ENCODE measurements at places on chromosomes 12 and 14.

DNA sequence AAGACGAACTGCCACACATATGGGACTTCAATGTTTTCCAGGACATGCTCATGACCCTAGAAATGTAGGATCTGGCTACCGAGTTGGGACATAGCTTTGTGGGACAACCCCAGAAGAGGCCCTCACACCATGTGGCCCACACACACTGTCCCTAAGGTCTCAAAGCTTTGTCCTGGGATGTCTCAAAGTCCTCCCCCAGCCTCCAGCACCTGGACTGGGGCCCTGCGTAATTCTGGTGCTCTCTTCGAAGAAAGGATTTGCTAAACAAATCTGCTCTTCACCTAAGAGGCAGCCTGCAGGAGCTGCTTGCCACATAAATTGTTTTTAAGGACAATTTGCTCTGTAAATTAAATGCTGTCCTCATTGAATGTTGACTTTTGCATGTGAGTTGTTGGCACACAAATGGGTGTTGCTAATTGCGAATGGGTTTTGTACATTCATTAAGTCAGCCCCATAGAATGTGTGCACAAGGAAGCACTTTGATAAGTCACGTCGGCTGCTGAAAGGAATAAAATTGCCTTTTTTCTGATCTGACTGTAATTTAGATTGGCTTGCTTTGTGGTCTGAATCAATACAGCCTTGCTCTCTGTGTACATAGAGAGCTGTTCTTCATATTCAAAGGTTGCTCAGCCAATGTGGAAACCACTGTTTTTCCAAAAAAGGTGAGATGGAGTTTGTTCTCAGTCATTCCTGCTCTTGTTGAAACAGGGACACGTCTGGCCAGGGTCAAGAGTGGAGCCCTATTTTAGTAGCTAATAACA lies 161.6 kb upstream of the PWP1 start:
- no peak for DNase-seq

DNA sequence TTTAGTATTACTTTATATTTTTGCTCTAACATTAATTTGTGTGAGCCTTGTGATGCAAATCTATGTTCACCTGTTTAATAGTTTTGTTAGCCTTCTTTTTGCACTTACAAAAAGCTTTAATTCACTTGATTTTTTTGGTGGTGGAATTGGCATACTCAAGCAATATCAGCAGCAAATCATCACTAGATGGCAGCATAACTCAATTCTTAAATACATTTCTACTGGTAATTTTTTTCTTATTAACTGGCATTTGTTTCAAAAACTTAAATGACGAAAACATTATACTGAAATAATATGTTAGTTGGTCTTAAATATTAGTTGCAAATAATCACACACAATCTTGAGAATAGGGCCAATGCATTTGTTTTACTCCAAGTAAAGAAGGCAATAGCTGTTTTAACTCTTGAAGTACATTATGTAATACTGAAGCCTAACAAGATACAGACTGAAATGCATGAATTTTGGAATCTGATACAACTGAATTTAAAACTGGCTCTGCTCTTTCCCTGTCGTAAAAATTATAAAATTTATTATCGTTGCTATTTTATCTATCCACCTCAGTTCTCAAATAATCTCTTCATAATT lies 151.5 kb downstream of the ATXN7L3B start:
- DNase-seq: no peak

DNA sequence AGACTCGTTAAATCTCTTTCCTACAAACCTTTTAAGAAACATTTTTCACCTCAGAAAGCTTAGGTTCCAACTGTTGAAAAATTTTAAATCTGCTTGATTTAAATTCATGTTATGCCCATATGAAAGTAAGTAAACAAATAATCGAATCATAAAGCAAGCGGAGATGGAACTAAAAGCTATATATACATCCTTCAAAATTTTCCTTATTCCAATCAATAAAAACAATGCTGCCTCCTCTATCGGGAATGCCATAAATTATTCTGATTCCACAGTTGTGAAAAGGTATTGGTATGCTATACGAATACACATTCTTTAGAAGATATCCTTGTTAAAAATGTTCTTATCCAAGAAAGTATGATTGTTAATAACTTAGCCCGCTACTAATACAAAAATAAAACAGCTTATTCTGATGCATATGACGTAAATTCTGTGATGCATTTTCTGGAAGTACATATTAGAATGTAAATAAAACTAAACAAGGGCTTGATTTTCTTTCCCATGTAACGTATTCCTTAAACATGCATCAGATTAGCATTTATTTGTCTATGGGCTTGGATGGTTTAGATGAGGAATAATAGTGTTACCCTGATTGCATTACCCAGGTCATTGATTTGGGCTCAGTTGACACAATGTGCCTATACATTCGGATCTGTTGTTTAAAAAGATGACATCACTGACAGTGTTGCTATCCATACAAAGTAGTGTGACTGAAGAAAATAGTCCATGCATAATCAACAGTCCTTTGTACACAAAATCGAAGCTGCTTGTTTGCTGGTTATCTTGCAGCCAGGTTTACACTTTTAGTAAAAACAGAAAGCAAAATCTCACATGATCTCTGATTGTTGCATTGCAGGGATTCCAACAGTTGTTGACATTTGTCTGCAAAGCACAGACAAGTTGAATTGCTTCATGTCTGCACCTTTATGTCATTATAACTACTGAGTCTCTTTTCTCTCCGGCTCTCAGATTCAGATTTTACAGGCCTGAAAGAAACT lies 656 bp upstream of the DTD2 start:
- no peak for DNase-seq

GRCh38 chr14:22010545-22011252 lies 337.1 kb upstream of the OR4E1 start:
- DNase-seq: no peak

DNA sequence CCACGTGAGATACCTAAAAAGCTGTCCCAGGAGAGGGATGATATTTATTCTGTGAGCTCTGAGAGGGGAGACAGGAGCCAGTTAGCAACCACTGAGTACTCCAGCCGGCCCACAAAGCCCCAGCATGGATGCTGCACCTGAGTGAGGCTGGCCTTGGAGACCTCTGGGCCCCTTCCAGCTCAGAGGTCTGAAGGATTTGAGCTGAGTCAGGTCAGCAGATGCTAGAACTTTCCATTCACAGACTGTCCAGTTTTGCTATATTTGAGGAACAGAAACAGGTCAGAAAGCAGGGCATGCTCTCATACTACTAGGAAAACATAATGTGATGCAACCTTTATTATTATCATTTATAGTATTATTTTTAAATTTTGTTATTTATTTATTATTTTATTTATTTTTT lies 15.0 kb upstream of the MAPKAPK5 start:
- DNase-seq: no peak

GRCh38 chr14:92516966-92517506 lies 3.5 kb downstream of the RIN3 start:
- no peak for DNase-seq

DNA sequence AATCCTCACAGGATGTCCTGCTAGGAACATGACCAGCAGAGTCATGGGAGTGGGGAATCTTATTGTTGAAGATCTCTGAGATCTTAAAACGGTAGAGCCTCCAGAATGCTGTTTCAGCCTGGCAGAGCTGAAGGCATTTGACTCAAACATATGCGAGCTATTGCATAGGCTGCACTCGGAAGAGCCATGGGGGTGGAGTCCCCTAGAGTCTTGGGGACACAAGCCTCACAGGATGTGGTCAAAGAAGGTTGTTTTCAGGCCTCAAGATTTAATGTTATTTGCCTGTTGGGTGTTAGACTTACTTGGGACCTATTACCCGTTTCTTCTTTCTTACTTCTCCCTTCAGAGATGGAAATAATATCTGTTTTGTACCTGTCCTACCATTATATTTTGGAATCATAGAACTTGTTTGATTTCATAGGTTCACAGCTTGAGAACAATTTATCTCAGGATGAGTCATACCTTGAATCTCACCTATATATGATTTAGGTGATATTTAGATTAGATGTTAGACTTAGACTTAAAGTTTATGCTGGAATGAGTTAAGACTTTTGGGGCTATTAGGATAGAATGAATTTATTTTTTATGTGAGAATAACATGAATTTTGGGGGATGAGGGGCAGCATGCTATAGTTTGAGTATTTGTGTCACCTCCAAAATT lies 172.2 kb upstream of the ATP2B1 start:
- peak; percentile 14 for DNase-seq

- DNase-seq: no peak
Observed at GRCh38 chr12:2075508-2076195, 22.9 kb downstream of the CACNA1C start.

DNA sequence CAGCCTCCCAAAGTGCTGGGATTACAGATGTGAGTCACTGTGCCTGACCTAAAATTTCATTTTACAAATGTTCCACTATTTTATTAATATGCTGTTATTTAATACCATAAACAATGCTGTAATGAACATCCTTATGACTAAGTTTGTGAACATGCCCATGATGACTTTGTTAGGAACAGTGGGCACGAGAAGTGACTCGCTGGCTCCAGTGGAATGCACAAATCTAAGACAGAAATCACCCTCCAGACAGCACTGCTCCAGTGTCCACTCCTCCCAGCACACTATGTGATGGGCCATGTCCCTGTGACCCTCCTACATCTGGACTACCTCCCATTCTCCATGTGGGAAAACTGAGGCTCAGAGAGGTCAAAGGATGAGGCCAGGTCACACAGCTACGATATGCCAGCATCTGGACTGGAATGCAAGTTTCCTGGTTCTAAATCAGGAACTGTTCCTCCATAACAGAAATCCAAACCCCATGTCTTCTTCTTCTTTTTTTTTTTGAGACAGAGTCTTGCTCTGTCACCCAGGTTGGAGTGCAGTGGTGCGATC lies 57.9 kb downstream of the GPR68 start:
- DNase-seq: no peak

GRCh38 chr12:57940052-57940914 lies 1.1 kb upstream of the ATP23 start:
- no peak for DNase-seq

- no peak for DNase-seq
Observed at GRCh38 chr12:79360286-79360685, 330.5 kb downstream of the PAWR start.

GRCh38 chr12:115491511-115492250 lies 785.8 kb downstream of the MED13L start:
- no peak for DNase-seq

GRCh38 chr12:20220339-20220738 lies 148.0 kb upstream of the PDE3A start:
- no peak for DNase-seq

DNA sequence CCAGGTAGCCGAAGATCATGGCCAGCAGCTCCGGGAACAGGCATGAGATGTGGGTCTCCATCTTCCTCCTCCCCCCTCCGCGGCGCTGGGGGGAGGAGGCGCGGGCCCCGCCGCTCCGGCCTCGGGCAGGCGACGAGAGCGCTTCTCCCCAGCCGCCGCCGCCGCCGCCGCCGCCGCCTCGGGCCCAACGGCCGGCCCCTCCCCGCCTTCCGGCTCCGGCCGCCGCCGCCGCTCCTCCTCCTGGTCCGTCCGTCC lies 448 bp downstream of the FBXL14 start:
- no peak for DNase-seq

- no peak for DNase-seq
Observed at GRCh38 chr12:92911339-92911738, 17.8 kb downstream of the EEA1 start.

DNA sequence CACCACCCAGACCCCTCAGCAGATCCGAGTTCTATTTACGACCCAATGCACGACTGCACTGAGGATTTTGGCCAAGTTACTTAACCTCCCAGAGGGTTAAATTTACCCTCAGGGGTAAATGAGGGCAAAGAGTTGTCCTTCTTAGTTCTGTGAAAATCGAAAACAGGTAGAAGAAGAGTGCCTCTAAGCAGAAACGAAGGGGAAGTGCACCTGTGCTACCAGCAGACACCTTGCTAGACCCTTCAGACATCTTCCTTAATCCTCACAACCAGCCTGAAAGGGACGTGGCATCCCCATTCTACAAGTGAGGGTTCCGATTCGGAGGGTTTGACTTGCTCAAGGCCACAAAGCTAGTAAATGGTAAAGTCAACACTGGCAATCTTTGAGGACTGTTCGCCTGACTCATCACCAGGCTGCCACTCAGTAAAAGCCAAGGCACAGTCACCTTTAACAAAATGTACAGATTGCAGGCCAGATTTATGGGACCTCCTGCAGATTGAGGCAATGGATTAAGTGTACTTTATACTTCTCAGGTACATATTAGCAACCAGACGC lies 1.6 kb downstream of the GSG1 start:
- no peak for DNase-seq

All from activated naive CD4-positive, alpha-beta T cell treated with anti-CD3 and anti-CD28 coated beads, Interleukin-2, amount 50 U/mL, for 16 hours (primary cell).